ENCODE measurements at places on chromosomes 12 and 14. TPM values are rescaled to one million over a fixed set of nuclear protein-coding genes. Genes with fewer than 3 reads are reported as not detected.

The PZP gene
- not detected for total RNA-seq

The DPPA3 gene
- total RNA-seq: not detected

The VRTN gene
- not detected for total RNA-seq

The ANG gene
- total RNA-seq: 19.0 TPM

The DEPDC4 gene
- total RNA-seq: not detected

The RIMBP2 gene
- not detected for total RNA-seq

The INHBC gene
- not detected for total RNA-seq

The HOXC4 gene
- not detected for total RNA-seq

All from cardiac atrium fibroblast (primary cell).